ENCODE measurements at places on chromosomes 2 and 18.

DNA sequence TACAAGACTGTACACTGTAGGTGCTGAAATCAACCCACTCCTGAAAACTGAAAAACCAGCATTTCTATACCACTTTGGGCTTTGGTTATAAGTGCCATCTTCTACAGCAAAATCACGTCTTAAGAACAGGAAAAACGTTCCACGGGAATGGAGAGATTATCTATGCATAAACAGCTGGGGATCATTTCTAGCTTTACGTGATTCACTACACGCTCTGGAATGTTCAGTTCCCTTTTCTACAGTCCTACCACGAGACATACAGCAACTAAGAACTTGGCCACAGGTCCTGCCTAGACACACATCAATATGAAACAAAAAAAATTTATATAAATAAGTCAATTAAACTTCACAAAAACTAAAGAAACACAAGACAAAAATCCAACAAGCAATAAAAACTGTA is 3.6 kb downstream of the CXCR4 start:
- DNase-seq: no peak

DNA sequence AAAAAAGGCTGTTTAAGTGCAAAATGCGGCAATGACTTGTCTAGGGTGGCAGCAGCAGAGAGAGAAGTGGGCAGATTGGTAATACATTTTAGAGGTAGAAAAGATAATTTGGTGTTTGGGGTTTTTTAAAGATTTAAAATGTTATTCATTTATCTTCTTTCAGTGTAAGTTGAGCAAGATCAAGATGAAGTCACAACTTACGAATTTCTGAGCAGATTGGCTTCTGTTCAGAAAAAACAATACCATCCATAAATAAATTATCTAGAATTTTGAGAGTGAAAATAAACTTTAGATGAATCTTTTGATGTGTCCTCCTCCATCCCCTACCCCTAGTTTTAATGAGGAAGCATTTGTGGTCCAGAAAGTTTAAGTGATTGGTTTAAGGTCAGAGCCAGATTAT is 47.9 kb upstream of the FAM171B start:
- DNase-seq: no peak

GRCh38 chr18:55485666-55486065 is 102.3 kb downstream of the TCF4 start:
- DNase-seq: no peak

DNA sequence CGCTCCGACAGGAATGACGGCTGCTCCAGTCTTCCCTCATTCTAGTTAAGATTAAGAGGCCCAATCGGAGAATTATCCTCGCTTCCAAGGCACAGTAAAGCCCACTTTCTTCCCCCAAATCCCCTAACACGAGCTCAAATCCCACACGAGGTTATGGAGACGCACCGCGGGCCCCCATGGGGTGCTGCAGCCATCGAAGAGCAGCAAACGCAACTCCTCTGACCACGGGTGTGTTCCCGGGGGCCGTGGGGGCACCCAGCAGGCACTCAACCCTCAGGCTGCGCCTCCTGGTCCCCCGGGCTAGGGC is 446 bp downstream of the COPS9 start:
- no peak for DNase-seq

GRCh38 chr2:10909050-10909995 is 2.4 kb upstream of the KCNF1 start:
- DNase-seq: no peak

GRCh38 chr18:48072428-48073204 is 142.2 kb upstream of the SMAD2 start:
- DNase-seq: no peak

DNA sequence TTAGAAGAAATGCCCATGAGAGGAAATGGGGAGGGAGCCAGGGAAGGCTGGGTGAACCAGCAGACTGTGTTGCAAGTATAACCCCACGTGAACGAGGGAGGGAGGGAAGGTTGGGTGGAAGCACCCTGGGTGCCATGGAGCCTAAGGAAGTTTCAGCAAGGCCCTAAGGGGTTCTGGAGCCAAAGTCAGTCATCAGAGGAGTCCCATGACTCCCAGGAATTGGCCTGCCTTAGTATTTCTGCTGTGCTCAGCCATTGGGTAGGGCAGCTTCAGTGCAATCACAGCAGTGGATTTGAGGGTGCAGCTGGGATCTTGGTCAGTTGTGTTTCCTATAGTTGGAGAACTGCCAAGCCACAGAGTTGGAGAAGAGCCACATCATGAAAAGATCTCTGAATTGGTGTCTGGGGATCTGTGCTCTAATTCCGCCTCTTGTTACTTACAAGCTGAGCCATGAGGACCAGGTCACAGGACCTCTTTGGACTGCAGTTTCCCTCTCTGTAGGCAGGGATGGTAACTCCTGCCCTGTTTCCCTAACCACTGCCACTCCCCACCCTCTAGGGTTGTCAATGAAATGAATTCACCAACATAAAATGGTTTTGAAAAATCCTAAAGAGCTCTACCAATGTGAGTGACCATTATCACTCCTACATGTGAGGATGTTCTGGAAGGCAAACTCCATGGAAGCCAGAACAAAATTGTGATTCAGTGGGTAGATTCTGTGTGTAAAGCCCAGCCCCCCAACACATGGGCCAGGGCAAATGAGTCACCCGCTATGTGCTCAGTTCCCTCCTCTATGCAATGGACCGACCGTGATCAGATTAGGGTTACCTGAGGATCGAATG is 108.9 kb downstream of the CLIP4 start:
- DNase-seq: no peak

- DNase-seq: no peak
Observed at GRCh38 chr2:85277416-85278158, 50.2 kb downstream of the TGOLN2 start.

DNA sequence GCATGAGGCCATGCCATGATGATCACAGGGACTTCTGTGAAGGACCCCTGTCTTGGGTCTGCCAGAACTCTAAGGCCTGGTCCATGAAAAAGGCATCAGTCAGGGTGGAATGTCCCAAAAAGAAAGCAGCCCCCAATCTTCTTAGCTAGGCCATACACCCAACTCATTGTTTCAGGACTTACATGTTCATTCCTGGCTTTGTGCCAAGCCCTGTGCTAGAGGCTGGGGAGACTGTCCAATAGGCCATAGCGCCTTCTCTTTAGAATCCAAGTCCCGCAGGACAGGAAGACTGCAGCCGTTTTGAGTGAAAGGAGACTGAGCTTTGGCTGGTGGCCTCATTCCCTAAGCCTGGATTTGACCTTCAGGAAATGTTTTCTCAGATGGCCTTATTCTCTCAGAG is 247.3 kb downstream of the PRKCE start:
- no peak for DNase-seq

DNA sequence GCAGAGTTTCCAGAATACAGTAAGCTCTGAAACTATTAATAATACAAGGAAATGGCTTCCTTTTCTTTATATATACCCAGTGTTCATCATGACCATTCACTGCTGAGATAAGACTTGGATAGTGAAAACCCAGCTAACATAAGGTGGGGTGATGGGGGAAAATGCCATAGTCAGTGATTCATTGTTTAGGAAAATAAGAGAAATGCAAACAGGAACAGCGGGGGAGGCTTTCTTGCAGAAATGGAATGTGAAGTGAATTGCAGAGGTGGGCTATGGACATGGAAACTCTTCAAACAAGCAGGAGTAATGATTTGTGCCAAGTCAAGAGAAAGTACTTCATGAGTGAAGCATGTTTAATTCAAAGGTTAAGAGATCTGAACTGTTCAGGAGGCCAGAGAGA is 519.4 kb downstream of the TDRD15 start:
- DNase-seq: no peak

DNA sequence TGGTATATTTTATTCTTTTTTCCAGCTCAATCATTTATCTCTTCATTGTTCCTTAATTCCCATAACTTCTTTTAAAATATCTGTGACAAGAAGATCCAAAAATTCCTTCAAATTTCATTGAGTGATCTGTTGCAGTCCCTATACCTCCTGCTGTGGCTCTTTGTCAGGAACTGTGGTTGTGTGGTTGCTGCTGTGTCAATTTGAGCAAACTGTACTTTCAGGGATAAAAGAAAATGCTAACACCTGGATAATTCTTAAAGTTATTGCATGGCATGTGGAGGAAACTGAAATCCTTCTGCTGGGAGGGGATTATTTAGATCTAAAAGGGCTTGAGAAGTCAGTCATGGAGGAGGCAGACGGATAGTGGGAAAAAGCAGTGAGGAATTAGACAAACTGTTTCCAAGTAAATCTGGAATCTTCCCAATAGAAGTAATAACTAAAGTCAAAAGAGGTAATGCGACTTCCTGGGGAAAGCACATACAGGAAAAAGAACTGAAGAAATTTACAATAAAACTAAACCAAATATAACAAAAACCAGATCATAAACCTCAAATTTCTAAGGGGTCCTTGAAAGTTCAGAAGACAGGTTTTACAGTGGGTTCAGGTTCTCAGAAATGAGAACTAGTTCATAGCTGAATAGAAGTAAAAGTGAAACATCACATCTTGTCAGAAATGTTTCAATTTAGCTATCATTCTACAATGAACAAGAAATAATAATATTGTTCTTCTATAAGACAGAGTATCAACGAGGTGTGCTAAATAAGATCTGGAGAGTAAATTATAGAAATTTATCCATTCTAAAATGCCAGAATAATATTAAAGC is 33.5 kb upstream of the CD226 start:
- no peak for DNase-seq

- DNase-seq: no peak
Observed at GRCh38 chr2:203763241-203763937, 57.0 kb downstream of the CD28 start.
